Right ventricle myocardium inferior (tissue), 1 donor: ENCODE measurements at places on chromosomes 1 and 21. TPM values are rescaled to one million over a fixed set of nuclear protein-coding genes. Genes with fewer than 3 reads are reported as not detected.

Gene HAO2
- not detected for total RNA-seq

Gene EPHA2
- total RNA-seq = 7.3 TPM

Gene FAM177B
- total RNA-seq = not detected

Gene GJA9
- not detected for total RNA-seq

Gene NKAIN1
- total RNA-seq = 0.14 TPM

Gene LRIG2
- total RNA-seq = 7.8 TPM

Gene MMP23B
- total RNA-seq = 36.2 TPM

Gene CCDC185
- total RNA-seq = not detected

Gene CBS
- 5.5 TPM for total RNA-seq

Gene PTCH2
- 0.43 TPM for total RNA-seq

Gene SGIP1
- 3.5 TPM for total RNA-seq

Gene GPR157
- 49.0 TPM for total RNA-seq

Gene PDZK1
- 0.30 TPM for total RNA-seq

Gene PTGS2
- total RNA-seq = 0.32 TPM

Gene AJAP1
- total RNA-seq = not detected
